ENCODE measurements at places on chromosomes 7 and 10. TPM values are rescaled to one million over a fixed set of nuclear protein-coding genes. Genes with fewer than 3 reads are reported as not detected.

DNA sequence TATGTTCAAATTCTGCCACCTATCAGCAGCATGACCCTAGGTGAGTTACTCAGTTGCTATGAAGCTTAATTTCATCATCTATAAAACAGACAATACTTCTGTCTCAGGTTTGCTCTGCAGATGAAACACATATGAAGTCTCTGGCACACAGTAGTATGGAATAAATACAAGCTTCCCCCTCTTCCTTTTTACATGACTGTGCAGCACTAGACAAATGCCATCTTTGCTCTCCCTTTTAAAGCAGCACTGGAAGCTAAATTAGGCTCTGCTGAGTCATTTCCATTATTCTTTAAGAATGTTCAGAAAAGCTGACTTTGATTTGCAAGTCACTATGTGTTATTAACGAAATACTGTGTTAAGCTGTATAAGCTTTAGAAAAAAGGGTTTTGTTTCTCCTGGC is 40.7 kb upstream of the ANAPC16 start:
- DNase-seq = no peak

DNA sequence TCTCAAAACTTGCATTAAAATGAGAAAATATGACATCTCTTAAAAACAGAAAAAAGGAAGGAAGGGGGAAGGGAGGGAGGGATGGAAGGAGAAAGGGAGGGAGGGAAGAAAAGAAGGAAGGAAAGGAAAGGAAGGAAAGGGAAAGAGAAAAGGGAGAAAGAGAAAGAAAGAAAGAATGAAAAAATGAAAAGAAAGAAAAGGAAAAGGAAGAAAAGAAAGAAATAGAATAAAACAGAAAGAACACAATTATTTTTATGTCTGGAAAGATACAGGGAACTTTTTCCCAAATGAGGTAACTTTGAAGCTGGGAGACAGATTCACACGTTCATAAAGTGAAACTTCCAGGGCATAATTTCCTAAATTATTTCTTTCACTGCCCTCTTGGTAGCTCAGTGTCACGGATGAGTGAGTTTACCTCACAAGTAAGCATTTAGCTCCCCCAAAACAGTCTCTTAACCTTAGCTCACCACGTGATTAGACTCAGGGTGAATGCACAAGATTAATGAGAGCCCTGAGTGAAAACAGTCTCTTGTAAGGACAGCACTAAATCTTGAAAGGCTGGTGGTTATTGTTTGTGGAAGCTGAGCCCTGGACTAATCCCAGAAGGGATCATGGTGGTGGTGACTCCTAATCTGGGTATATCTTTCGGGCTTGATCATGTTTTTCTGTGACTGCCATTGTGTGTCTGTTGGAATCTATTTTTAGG is 74.1 kb upstream of the HDAC9 start:
- DNase-seq = peak; percentile 9

ITGA8 gene
- not detected for total RNA-seq

- no peak for DNase-seq
These were observed 60.3 kb downstream of the RASGEF1A start for GRCh38 chr10:43206391-43207235.

DNA sequence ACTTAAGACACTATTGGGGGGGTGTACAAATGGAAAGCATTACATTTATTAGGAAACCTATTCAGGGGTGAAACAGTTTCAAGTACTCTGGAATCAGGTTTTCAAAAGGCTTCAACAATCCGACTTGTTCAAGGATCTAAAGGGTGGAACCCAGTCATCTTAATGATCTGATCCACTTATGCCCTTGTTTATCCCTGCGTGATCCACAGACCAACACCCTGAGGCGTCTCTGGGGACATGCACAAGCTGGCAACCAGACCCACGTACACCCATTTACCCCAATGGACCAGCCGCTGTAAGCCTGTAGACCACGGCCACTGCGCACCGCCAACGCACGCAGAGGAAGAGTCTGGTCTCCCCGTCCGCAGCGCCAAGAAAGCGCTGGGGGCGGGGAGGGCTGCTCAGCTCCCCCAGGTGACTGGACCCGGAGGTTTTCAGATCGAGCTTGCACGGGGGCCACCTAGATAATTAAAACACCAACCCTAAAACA is 13.4 kb downstream of the HNRNPF start:
- peak; percentile 45 for DNase-seq

GRCh38 chr10:71741029-71741428 is 21.5 kb upstream of the C10orf105 start:
- DNase-seq = no peak

DNA sequence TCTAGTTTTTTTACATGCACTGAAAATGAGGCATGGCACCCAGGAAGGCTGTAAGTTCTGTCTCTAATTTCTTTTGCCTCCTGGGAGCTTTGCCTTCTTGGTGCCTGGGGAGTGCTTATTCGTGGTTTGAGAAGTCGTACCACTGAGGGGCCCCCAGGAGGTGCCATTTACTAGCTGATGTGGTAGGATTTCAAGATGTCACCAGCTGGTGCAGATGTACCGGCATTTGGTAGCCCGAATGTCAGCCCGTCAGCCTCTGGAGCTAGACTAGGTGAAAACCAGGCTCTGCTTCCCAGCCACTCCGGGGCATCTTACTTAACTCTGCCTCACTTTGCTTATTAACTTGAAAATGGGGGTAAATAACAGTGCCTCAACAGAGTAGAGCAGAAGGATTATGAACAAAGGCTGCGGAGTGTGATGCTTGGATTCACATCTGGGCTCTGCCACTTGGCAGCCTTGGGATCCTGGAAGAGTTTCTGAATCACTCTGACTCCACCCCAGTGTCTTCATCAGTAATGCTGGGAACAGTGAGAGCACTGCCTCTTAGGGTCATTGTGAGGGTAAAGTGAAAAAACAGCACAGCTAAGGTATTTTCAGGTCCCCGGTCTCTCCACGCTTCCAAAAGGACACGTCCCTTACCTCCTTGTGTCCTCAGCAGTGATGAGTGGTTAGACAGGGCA is 31.4 kb upstream of the BTBD16 start:
- DNase-seq = no peak

DNA sequence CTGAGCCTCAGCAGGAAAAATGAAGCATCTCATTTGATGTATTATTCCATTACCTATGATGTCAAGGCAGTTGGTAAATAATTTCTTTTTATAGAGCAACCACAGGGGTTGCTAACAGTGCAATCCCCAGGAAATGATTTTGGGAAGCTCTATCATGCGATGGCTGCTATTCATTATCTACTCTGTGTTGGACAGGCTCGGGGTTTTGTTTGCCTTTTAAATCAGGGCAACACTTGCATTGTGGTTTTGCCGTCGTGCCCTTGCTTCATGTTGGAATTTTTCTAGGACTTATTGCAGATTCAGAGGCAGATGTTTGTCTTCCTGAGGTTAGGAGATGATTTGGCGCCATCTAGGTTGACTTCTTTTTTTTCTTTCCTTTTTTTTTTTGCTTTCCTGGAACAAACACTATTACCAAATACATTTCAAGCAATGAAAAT is 128.4 kb downstream of the BICC1 start:
- no peak for DNase-seq

HOXA5 gene
- not detected for total RNA-seq

DNA sequence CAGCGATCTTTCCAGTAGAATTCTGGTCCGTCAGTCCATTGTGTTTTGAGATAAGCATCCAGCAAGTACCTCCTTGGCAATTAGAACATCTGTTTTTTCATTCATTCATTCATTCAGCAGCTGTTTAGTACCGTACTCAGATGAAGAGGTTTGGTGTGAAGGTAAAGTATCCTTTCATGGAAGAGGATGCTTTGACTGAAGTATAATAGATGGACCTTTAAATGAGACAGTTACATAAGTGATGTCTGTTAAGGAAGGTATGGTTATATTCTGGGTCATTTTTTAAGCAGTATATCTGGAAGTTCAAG is 1.2 kb downstream of the MAPK8 start:
- no peak for DNase-seq

ST7 gene
- total RNA-seq = 4.6 TPM

SIRT1 gene
- total RNA-seq = 67.8 TPM

PDAP1 gene
- 60.4 TPM for total RNA-seq

POLR2J3 gene
- total RNA-seq = 217 TPM

LGI1 gene
- total RNA-seq = not detected

GRCh38 chr7:77699056-77699455 is 2.8 kb downstream of the RSBN1L start:
- DNase-seq = peak; percentile 31

All from B cell (primary cell).